ENCODE measurements at places on chromosomes 2 and 18.

DNA sequence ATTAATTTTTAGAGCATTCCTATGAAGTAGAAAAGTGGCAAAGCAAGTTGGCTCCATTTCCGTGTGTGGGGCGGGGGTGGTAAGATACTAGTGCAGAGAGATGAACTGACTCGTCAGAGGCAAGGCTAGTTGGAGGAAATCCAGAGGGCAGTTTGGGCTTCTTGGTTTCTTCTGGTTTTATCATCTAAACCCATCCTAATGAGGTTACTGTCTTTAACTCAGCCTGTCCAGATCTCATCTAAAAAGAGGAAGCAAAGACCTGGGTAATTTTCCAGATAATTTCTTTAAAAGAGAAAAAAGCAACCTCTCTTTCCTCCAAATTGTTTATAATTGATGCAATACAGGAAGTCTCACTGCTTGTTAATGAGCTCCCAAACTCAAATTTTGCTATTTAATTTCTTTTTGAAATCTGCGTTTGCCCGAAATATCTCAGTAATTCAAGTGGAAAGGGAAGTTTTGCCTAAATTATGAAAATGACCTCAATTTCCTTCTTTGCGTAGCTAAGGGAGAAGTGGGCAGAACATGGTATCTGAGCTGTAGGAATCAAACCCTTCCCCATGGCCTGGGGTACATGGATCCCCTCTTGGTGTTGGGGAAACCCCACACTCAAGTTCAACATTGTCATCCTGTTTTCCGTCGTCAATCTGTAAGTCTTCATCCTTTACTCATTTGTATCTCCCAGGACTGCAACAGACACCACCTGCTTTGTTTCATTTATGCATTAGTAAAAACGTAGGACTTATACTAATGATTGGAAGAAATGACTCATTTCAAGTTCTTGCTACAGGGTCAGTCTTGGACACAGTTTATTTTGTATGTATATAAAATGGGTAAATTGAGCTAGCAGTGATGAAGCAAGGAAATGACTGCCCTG is 89.1 kb upstream of the KLF7 start:
- DNase-seq, result no peak

DNA sequence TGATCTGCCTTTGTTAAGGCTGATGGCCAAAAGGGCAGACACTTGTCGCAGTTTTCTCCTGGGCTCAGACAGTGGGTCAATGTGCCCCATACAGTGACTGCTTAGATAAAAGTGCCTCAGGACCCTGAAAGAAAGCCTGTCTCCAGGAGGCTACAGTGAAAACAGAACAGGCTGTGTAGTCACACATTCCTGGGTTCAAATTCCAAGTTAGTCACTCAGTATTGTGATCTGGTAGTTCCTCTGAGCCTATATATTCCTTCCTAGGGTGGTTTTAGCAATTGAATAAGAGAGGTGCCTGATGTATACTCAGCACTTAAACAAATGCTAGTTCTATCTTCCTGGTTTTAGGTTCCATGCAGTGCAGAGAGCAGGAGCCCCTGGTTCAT is 54.4 kb downstream of the RPL37A start:
- DNase-seq, result no peak

- DNase-seq, result no peak
These were observed 22.2 kb downstream of the ATAD2B start for GRCh38 chr2:23904692-23905091.

DNA sequence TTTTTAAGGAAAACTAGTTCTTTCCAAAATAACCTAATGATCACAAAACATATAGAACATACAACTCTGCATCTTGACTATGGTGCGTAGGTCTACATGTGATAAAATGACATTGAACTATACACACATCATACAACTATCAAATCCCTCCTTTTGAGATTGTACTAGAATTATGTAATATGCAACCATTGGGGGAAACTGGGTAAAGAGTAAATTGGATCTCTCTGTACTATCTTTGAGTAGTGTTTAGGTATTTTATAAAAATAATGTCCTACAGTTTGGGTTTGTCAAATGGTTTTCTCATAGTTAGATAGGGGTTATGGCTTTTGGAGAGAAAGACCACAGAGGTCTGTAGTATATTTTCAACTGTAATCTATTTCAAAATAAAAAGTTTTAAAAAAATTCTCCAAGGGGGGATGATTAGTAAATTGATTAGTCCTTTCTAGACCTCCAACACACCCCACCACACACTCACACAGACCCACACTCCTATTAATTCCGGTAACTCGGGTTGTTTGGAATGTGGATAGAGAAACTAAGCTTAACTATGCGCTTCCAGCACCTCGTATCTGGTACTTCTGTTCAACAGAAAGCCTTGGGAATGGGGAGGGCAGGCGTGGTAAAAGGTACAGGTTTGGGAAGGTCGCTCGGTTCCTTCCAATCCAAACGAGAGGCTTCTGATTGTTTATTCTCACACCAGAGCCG is 695 bp upstream of the BIRC6 start:
- no peak for DNase-seq

- no peak for DNase-seq
These were observed 21.9 kb upstream of the CERS6 start for GRCh38 chr2:168434146-168434545.

DNA sequence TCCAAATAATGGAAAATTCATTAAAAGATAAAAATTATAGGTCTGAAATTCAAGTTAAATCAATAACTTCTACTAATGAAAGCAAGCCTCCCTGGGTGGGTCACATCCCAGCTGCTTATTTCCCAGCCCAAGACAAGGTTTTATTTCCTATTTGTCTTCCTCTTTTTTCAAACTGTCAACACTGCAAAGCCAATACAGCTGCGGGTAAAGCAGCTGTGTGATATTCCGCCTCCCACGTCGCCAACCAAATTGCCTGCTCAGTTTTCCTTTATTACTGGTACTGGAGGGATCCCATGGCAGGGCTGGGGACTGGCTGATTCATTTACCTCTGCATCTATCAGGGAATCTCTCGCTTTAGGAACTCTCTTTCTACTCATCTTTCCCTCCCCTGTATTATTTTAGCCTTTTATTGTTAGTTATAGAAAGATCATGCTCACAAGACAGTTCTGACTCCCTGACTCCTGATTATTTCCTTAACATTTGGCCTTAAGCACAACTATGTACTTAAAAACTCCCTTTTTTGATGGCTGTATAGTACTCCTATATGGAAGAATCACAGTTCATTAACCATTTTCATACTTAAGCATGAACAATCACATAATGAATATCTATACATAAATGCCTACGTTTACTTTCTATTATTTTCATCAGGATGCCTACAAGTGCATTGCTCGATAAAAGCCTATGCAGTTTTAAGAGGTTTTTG is 253.1 kb downstream of the CDCA7 start:
- no peak for DNase-seq

GRCh38 chr2:148622366-148622765 is 22.2 kb upstream of the EPC2 start:
- no peak for DNase-seq

- DNase-seq, result no peak
These were observed 12.4 kb upstream of the TRIB2 start for GRCh38 chr2:12704378-12704777.

- no peak for DNase-seq
These were observed 98.0 kb downstream of the TRABD2A start for GRCh38 chr2:84782717-84783442.

- DNase-seq, result no peak
These were observed 52.5 kb downstream of the POMC start for GRCh38 chr2:25115902-25116301.

DNA sequence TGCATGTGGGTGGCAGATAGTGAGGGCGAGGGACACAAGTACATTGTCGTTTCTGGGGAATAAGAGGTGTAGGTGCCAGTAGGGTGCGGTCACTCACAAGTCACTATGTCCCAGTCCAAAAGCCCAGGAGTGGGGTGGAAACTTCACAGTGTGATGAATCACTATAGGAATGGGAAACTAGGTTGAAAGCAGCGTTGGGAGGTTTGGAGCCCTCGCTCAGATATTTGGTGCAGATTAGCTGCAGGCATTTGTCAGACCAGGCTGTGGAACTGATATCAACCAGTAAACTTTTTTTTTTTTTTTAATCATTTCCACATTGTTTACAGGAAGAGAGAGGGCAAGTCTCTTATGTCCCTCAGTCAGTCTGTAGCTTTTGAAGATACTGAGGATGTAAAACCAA is 121.8 kb downstream of the CERS6 start:
- DNase-seq, result no peak

- DNase-seq, result no peak
These were observed 1072.4 kb downstream of the RPIA start for GRCh38 chr2:89763581-89764485.

DNA sequence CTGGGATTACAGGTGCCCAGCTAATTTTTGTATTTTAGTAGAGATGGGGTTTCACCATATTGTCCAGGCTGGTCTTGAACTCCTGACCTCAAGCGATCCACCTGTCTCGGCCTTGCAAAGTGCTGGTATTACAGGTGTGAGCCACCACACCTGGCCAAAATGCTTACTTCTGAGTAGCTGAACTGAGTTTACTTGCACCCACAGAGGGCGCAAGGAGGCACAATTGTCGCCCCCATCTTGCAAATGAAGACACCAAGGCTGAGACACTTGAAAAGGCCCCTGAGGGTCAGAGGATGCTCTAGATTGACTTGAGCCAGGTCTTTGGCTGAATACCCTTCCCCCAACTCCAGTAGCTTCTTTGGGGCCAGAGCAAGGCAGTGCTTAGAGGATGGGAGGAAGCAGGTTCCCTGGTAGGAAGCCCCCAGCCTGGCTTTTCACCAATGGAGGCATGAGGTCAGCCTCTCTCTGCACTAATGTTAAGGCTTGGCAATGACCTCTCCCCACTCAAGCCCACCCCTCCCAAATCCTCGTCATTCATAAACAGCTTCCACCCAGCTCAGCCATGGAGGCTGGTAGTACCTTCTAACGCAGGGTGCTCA is 14.5 kb upstream of the KIF1A start:
- no peak for DNase-seq

DNA sequence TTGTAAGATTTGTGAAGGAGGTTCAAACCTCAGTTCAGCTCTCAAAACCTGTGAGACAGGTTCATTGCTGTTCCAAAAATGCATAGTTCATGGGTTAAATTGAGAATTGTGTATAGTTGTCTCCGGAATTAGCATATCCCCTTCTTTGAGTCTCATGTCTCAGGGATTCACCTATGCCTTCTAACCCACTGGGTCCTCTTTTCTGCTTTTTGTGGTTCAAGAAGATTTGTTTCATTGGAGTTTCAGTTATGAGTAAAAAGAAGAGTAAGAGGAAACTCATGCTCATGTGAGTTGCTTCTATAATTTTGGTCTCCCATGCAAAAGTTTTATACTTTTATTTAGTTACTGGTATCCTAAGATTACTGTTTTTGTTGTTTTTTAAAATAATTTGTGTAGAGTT is 1219.8 kb upstream of the ZEB2 start:
- DNase-seq, result no peak

DNA sequence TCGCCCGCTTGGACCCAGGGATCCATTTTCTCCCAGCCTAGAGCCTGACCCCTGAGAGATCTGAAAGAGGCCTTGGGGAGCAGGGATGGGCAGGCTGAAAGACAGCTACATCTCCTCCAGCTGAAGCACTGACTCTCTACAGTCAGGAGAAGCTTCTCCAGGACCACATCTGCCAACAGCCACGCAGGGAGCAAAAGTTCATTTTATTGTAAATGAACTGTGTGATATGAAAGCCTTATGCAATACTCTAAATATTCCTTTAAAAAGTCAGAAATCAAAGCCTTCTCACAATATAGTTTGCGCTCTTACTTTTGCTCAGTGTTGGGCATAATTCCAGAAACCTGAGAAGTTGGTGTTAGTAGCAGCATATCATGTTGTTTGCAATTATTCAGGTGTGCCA is 428.9 kb upstream of the RAB6C start:
- no peak for DNase-seq

- no peak for DNase-seq
These were observed 38.4 kb downstream of the ABCB11 start for GRCh38 chr2:168992591-168993349.

DNA sequence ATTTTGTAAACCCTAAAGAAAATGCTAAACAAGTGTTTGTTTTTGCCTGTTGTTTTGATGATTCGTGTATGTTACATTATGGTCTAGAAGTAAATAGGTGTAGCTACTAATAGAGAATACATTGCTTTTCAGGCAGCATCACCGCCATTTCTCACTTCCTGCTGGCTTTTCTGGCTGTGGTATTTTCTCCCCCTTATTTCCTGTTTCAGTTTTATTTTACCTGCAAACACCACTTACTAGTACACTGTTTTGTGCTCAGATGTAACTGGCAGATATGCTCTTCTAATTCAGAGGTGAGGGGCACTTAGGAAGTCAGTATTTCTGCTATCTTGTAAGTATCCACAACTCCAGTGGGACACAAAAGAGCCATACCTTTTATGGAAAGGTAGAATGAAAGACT is 38.1 kb upstream of the SLC3A1 start:
- no peak for DNase-seq

- DNase-seq, result peak; percentile 82
These were observed 115.7 kb upstream of the SLC1A4 start for GRCh38 chr2:64873472-64873924.

DNA sequence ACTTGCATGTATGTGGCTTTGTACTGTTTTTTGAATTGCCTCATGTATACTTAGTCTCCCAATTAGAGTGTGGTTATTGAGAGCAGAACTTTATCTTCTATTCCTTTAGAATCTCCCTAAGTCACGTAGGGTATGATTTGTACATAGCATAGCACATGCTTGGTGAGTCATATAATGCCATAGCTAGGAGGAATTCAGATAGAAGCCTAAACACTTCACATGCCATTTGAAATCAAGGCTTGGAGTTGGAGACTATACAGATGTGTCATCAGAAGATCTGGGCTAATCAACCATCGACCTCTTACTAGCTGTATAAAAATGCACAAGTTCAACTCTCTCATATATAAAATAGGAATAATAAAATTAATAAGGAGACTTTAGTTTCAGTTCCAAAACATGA is 222.6 kb upstream of the ST6GAL2 start:
- no peak for DNase-seq

GRCh38 chr2:206521612-206522011 is 78.3 kb downstream of the ADAM23 start:
- no peak for DNase-seq

DNA sequence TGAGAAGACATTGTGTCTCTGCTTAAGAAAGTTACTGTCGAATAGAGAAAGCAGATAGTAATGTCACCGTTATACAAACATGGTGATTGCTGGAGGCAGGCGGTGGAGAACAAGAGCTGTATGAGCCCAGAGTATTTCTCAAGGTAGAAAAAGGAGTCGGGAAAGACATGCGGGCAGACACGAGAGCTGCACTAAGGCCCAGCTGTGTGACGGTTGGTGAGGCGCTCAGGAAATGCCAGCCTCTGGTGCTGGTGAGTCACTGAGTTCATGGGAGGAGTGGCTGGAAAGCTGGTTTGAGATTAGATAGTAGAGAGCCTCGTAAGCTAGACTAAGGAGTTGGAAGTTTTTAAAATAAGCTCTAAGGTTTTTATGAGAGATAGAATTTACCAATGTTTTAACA is 390.9 kb upstream of the TRIB2 start:
- no peak for DNase-seq
